ENCODE measurements at places on chromosomes 16 and 17.

DNA sequence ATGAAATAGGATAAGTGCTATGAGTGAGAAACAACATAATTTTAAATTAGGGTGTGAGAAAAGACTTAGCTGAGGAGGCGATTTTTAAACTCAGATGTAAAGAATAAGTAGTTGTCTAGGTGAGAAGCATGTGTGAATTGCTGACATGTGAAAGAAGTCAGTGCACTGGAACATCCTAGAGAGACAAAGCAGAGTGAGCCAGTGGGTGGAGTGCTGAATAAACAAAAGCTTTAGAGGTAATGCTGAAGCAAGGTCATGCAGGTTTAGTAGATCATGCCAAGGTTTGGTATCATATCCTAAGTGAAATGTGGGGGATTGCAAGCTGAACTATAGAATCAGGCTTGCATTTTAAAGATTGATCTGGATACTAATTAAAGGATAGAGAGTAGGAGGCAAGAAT is 89.4 kb downstream of the KIF2B start:
- no peak for DNase-seq

- DNase-seq: no peak
Measured at GRCh38 chr16:19210968-19211367, 42.9 kb downstream of the SYT17 start.

- DNase-seq: no peak
Measured at GRCh38 chr16:89157778-89158177, 13.8 kb upstream of the CDH15 start.

DNA sequence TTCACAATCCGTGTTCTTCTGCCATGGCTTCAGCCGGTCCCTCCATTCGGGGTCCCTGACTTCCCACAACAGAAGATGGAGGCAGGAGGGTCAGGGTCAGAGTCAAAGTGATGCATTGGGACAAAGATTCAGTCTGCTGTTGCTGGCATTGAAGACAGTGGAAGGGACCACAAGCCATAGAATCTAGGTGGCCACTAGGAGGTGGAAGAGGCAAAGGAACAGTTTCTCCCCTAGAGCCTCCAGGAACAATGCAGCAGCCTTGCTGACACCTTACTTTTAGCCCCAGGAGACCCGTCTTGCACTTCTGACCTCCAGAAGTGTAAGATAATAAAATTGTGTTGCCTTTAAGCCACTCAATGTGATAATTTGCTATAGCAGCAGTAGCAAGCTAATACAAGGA is 55.9 kb downstream of the MFSD11 start:
- peak; percentile 23 for DNase-seq

GRCh38 chr17:81245024-81245664 is 6.0 kb downstream of the NDUFAF8 start:
- DNase-seq: no peak

- no peak for DNase-seq
Measured at GRCh38 chr17:48558057-48558830, 13.3 kb upstream of the HOXB2 start.

DNA sequence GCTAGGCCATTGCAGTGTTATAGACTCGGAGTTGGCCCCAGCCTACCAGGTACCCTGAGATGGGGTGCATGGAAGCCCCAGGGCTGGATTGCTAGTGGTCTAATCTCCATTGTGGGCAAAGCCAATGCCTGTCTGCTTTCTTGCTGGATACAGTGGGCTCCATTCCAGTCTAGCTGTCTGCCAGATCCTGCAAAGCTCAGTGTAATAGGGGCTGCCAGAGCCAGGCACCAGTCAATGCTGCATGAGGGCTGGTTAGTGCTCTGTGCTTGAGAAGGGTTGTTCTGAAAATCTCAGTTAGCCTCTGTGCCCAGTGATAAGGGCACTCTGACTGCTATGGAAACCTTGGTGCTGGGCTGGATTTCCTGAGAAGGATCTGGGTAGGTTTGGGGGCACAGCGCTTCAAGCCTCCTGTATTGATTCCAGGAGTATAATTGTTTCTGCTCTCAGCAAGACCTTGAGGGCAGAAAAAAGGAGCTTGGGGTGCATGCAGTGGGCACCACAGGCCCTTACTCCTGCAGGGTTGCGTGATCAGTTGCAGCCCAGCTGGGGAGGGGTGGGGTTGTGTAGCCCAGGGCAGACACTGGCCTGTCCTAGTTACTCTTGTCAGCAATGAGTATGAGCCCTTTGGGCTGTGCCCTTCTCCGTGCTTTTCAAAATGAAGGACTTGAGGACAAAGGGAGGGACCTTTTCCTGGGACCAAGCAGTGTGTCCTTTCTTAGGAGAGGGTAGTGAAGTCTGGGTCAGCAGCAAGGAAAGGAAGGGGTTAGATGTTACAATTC is 19.0 kb downstream of the SMPD3 start:
- no peak for DNase-seq

- DNase-seq: no peak
Measured at GRCh38 chr16:1645914-1646525, 32.1 kb upstream of the JPT2 start.

DNA sequence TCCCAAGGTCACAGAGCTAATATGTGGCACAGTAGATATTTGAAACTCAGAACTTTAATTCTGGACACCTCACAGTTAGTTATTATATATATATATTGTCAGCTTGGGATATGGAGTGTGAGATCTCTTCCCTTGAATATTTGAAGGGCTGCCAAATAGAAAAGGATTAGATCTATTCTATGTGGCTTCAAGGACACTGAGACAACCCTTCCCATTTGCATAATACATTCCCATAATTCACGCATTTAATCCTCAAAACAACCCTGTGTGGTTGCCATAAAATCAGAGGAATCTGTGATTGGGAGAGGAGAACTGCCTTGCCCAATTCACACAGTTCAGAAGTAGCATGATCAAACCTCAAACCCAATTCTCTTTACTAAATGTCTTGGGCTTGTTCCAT is 365.8 kb upstream of the DYNLRB2 start:
- DNase-seq: peak; percentile 64

DNA sequence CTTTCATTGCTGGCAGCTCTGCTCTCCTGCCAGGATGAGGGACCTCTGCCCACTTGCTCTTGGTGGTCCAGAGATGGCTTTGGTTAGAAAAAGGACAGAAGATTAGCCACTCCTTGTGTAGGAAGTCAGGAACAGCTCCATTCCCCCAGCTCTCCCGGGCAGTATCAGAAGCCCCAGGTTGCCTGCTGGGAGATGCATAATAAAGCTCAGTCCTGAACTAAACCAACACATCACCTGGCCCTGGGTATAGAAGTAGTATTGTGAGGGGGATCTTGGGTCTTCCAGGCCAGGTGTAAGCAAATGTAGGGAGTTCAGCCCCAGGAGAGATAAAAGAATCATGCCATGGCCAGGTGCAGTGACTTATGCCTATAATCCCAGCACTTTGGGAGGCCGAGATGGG is 52.4 kb downstream of the NEUROD2 start:
- no peak for DNase-seq

DNA sequence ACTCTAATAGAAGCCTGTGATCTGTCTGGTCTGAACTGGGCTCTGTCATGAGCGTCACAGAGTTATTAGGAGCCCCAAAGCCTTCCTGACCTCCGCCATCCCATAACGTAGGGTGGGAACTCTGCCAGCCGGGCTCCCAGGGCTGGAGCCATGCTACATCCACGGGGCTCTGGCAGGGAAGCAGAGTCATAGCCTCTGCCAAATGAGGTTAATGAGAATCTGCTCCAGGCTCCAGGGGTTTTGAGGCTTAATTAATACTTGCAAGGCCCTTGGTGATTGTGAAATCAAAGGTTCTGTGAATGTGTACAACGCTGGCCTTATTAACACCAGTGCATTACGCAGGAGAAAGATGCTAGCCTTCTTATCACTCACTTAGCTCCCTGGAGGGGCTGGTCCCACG is 42.4 kb upstream of the ZFP90 start:
- no peak for DNase-seq

DNA sequence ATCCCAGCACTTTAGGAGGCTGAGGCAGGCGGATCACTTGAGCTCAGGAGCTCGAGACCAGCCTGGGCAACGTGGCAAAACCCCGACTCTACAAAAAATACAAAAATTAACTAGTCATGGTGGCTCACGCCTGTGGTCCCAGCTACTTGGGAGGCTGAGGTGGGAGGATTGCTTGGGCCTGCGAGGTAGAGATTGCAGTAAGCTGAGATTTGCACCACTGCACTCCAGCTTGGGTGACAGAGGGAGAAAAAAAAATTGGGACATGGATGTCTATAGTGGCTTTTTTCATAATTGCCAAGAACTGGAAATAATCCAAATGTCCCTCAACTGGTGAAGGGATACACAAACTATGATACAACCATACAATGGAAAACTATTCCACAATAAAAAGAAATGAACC is 28.6 kb downstream of the OSBPL7 start:
- DNase-seq: no peak

GRCh38 chr17:64005734-64006167 is 7.6 kb downstream of the PRR29 start:
- DNase-seq: no peak

DNA sequence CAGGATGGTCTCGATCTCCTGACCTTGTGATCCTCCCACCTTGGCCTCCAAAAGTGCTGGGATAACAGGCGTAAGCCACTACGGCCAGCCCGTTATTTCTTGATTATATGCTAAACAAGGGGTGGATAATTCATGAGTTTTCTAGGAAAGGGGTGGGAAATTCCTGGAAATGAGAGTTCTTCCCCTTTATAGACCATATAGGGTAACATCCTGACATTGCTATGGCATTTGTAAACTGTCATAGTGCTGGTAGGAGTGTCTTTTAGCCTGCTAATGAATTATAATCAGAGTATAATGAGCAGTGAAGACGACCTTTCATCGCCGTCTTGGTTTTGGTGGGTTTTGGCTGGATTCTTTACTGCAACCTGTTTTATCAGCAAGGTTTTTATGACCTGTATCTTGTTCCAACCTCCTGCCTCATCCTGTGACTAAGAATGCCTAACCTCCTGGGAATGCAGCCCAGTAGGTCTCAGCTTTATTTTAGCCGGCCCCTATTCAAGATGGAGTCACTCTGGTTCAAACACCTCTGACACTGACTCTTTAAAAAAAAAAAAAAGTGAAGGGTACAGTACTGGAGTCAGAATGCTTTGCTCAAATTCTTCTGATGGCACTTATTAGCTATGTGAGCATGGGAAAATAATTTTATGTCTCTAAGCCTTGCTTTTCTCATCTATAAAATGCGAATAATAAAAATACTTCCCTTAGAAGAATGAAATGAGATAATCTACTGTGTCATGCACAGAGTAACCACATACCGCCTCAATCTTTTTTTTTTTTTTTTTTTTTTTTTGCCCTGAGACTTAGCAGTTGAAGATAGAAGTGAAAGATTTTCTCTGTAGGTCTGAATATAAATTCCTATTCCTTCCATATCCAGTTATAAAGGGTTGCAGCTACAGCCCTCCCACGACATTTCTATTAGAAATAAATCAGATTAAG is 5.1 kb upstream of the CALCOCO2 start:
- no peak for DNase-seq

DNA sequence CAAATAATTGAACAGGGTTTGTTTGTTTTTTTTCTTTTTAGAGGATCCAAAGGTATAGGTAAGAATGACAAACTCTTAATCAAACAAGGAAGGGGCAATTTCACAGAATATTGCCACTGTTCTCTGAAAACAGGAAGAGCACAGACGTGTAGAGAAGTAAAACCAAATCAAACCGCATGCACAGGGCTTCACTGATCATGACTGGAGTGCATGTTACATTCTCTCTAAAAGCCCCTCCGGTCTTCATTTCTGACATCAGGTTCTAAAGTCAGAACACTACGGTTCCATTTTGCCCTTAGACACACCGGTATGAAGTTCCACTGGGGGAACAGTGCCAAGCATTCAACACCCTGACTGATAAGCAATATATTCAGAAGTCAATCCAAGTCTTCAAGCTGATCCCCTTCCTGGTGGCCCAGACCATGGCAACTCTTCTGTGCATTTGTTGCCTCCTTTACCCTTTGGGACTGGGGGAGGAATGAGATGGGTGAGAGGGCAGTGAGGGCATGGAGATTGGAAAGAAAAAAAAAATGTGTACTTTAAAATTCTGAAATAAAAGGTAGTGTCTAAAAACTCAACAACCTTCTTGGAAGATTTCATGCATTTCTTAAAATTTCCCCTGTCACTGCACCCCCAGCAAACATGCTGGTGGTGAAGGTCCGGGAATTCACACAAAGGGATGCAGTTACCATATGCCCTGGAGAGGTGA is 1.4 kb downstream of the MMD start:
- DNase-seq: no peak

- DNase-seq: no peak
Measured at GRCh38 chr17:49494986-49495841, at the start of gene NGFR. Gene NGFR, plus strand, starts transcription at chr17:49495293. Its CDS starts 125 bp downstream, at chr17:49495418.

DNA sequence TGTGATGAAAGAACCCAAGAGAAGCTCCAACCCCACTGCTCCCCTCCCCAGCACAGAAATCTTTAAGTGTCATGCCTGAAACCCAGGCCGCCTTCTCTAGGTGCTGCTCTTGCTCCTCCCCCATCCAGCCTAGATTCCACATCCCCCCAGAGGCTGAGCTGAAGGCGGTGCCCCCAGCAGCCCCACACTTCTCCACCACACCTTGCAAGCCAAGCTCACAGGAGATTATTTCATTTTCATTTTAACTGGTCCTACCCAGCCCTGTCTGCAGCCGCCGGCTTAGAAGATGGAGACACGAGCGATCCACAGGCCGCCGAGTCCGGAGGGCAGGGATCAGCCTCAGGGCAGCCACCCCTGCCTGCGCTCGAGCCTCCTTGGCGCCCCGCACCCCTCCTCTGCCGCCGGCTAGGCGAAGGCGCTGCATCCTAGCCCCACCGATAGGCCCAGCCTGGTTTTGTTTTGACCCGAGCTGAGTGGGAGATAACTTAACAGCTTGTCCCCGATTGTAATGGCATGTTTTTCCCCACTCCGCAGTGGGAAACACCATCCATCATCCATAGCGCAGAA is 125.3 kb downstream of the RBFOX3 start:
- no peak for DNase-seq

DNA sequence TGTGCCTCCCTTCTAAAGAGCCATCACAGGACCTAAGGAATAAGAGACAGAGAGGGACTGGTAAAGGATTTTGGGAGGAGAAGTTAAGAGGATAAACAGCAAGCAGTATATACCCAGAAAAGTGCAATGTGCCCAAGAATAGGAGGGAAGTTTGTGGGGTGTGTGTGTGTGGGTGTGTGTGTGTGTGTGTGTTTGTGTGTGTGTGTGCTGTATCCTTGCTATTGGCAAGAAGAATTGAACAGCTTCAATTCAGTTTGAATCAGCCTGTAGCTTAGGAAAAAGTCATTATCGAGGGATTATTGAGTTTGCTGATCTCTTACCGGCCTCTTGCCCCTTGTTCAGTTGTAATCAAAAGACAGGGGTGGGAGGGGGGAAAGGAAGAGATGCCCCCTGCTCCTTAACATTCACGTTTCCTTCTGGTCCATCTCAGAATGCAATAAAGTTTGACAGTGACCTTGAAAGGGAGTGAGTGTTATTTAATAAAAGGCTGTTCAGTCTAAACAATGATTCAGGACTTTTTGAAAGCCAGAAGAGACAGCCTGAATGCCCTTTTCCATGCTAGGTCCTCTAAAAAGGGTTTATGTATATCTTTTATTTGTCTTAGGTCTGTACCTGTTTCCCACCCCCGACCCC is 23.9 kb upstream of the MAPT start:
- no peak for DNase-seq

GRCh38 chr16:49588026-49588425 is 214.4 kb downstream of the C16orf78 start:
- DNase-seq: no peak

Measured in AG10803 (cell line).